ENCODE measurements at places on chromosomes 7 and 10. TPM values are rescaled to one million over a fixed set of nuclear protein-coding genes. Genes with fewer than 3 reads are reported as not detected.

- no peak for DNase-seq
Observed at GRCh38 chr10:52146766-52147165, 167.3 kb upstream of the DKK1 start.

DNA sequence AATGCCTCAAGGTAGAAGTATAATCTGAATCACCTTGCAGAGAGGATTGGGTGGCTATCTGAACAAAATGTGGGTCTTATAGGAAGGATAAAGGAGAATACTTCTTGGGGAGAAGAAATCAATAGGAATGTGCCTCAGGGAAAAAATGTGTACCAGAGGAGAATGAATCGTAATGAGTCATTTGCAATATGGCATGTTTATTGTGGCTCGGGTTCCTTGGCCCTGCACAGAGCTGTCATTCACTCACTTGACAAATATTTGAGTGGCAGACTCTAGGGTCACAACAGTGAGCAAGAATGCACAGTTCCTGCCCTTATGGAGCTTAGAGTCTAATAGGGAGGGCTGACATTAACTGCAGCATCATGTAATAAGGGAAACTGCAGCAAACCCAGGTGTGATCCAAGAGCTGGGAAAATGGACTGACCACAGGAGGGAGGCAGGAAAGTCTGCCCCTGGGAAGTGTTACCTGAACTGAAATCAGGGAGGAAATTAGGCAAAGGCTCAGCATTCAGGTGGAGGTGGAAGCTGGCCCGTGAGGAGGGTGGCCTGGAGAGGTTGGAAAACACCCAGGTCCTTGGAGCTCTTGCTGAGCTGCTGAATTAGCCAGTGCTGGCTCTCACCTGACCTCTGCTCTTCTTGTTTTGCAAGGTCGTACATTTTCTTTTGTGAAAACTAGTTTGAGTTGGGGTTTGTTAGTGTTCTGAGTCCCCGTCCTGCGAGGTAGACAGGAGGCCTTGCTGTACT is 203.9 kb downstream of the FRMD4A start:
- DNase-seq: no peak

DNA sequence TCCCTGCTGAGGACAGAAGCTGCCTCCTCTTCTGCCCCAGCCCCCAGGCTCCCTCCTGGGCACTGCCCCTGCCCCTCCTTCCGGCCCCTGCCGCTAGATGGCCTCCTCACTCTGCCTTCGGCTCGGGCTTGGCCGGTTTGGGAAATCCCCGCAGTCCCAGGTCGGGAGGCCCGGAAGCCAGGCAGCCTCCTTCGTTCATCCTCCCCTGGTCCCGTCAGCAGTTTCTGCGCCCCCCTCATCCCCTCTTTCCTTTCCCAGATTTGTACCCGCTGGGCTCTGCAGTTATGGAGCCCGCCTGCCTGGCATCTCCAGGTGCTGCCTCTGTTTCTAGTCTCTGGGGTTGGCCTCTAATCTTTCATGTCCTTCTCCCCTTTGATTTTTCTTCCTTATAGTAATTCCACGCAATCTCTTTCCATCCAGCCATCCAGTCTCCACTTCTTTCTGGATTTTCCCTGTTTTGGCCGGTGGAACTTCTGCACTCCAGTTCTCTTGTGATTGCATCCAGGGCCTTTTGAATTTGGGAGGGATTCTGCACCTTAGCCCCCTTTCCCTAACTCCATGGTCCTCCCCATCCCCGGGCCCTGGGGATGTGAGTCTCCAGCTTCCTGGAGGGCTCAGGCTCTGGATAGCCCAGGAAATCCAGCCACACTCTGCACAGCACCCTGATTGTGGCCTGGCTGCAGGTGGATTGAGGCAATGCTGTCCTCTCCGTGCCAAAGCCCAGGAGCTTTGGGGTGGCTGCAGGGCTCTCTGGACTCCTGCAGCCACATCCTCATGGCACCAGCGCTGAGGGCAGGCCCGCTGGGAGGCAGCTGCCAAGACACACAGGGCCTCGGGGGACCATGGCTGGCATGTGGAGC is 3.3 kb upstream of the SHH start:
- peak; percentile 75 for DNase-seq

- no peak for DNase-seq
Observed at GRCh38 chr10:121485436-121486139, 112.7 kb downstream of the FGFR2 start.

GRCh38 chr7:92843034-92843760 is 6.8 kb upstream of the CDK6 start:
- DNase-seq: no peak

DNA sequence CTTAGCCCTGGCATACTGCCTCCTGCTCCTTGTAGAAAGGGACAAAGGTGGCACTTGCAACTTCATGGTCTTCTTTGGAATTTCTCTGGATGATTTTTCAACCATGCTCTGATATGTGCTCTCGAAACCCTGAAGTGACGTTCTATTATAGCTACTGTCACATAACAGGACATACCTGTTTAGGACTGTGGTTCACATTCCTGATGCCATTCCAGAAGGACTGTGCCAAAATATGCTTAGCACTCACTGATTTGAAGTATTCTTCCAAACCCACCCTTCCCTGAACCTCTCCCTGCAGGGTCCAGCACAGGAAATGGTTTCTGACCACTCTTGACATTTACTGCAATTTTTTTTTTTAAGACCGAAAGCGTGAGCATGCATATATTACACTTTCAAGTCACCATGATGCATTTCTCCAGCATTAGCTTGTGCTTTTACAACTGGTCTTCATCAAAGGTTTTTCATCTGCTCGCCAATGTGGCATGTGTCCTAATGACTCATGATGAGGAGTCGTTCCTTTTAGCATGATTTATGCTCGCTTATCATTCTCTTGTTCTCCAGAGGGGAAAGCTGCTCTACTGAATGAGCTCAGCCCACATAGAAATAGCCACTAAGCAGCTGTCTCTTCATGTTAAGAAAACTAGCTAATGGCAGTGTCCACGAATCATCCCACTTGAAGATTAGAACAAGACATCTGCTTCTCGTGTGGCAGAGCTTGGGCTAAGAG is 135.2 kb downstream of the ADAM12 start:
- DNase-seq: no peak

- DNase-seq: no peak
Observed at GRCh38 chr10:77498829-77499228, 138.8 kb downstream of the KCNMA1 start.

The APBB1IP gene
- 73.2 TPM for total RNA-seq

DNA sequence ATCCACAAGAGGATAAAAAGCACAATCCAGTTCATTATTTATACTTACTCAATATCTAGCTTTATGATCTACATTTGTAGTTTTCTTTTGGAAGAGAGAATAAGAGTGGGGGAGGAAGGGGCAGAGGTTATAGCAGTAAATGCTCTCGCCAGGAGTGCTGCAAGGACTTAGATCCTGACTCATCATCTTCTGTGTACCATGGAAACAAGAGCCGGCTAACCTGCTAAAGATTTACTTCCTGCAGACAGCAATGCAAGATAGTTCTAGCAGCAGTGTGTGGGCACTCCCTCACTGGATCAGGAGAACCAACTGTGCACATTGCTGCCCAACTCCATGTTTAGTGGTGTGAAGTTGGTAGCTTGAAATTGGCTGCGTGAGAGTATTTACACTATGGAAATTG is 47.7 kb upstream of the TRIL start:
- no peak for DNase-seq

- DNase-seq: no peak
Observed at GRCh38 chr7:120780938-120781337, 77.0 kb downstream of the TSPAN12 start.

The DNA2 gene
- total RNA-seq: 60.2 TPM

DNA sequence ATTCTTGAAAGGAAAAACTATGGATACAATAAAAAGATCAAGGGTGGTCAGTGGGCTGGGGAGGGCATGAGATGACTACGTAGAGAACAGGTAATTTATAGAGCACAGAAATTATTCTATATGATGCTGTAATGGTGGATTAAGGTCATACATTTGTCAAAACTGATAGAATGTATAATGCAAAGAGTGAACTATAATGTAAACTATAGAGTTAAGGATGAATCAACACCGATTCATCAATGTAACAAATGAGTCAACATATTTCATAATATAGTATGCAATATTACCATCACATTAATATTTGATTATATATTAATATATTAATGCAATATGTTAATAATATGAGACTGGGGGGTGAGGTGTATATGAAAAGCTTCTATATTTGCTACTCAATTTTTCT is 555.6 kb upstream of the POT1 start:
- no peak for DNase-seq

The PRRT4 gene
- 0.18 TPM for total RNA-seq

GRCh38 chr10:4343873-4344272 is 482.1 kb upstream of the AKR1E2 start:
- DNase-seq: no peak

DNA sequence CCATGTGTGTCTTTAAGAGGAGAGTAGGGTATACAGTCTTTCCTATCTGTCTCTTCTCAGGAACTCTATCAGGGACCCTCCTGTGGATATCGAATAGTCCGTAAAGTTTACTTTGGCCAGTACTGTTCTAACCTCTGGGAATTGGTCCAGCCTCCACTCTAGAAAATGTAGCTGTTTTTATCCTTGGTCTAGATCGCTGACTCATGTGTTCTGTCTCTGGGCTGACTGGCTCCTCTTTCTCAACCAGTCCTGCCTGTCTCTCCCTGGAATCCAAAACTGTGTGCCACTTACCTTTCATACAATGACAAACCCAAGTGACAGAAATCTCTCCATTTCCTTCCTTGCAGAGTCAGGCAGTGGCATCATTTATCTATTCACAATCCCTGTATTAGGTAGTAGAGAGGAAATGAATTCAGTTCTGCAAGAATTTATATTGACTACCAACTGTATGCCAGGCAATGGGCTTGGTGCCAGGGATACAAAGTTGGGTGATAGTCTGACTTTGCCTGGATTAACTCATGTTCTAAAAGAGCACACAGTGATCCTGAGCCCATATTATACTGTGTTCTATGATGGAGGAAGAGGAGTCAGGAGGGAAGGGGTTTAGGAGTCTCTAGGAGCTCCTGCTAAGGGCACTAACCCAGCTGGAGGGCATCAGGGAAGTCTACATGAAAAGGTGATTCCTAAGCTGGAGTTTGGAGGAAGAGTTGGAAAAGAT is 232.7 kb downstream of the LRMDA start:
- DNase-seq: no peak

DNA sequence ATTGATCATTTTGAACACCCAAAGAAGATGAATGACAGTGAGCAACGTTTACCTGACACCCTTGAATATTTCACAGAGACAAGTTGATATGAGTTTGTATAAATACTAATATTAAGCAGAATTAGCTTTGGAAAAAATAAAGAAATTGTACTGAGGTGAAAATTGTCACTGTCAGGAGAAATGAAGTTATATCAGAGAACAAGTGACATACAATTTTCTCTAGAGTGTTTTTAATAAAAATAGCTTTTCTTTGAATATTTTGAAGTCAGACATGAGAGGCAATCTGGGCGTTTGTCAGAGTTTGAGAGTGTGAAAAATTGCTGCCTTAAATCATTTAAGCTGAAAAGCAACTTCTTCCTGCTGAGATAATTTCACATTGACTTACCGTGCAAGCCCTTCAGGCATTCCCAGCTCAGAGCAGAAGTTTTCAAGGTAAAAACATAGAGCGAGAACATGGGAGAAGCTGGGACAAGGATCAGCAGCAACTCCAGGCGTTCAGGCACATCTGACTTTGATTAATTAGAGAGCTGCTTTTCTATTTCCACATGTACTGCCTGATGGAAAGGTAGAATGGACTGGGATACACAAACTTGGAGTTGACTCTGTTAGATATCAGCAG is 535.9 kb downstream of the TFEC start:
- DNase-seq: no peak

GRCh38 chr10:45023426-45023825 is 22.7 kb downstream of the ZNF22 start:
- no peak for DNase-seq

The UCN3 gene
- not detected for total RNA-seq

- peak; percentile 55 for DNase-seq
Observed at GRCh38 chr7:134548877-134549276, at the start of gene AKR1B15. TSS of gene AKR1B15 (plus strand) at chr7:134549110. CDS start at chr7:134564620, 15,510 bp downstream.

DNA sequence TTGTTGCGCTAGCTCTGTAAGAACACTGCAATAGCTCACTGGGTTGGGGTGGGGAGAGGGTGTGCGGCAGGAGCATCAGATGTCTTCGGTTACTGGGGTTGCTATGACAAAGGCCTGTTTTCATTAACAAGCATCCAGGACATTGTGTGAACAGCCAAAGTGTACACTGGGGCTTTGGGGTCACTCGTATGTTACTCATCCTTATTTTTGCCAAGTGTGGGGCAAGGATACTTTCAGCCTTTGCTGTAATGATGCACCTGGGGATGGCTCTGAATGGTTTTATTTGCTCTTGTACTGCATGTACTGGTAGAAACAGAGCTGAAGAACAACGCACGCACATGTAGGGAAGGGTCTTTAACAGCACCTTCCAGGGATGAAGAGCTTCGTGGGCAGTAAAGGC is 73.0 kb upstream of the AFAP1L2 start:
- no peak for DNase-seq

GRCh38 chr10:96830511-96831199 is 1.4 kb upstream of the LCOR start:
- peak; percentile 89 for DNase-seq

DNA sequence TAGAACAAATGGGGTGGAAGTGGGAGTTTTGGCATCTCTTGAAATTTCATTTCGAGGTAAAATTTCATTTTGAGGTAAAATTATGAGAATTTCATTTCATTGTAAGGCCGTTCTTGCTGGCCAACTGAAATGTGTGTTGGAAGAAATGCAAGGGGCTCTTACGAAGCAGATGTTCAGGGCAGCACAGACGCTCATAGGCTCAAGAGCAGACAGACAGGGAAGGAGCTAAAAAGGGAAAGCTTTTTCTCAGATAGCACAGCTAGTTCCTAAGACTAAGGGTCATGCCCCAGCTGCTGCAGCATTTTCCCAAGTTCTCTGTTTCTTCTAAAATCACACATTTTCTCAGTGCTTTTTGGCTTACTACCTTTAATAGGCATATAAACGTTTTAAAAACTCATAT is 65.1 kb upstream of the SFMBT2 start:
- DNase-seq: no peak

DNA sequence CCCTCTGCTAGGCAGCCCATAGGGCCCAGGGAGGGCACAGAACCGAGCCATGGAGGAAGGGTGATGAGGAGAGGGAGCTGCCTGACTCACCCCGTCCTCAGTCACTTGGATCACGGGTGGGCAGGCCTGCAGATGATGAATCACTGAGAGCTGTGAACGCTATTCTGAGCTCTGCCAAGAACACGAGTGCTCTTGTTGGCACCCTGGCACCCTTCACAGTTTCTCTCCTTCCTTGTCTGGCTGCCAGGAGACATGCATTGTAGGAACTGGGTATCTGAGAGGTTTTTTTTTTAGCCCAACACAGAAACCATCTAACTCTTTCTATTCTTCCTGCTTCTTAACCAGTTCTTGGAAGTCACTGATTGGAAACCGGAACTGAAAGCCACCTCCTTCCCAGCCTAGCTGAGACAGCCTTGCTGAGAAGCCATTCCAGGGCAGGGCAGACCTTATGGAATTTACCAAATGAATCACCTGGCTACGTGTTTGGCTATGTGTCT is 82.1 kb downstream of the SLC37A3 start:
- no peak for DNase-seq

DNA sequence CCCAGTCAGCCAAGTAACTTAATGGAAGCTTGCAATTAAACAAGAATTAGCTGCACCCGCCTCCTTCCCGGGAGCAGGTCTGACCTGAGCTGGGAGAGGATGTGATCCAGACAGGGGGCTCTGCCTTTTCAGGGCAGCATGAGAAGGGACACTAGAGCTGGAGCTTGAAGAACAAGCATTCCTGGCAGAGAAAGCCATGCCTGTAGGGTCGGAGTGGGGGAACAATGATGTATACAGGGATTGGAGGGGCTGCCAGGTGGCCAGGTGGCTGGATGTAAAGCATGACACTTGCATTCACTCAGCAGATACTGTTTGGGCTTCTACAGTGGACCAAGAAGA is 112.5 kb downstream of the GRK5 start:
- DNase-seq: no peak

All from activated CD8-positive, alpha-beta memory T cell treated with anti-CD3 and anti-CD28 coated beads, Interleukin-2, amount 10 ng/mL, durations not matched to agents 7 days and 5 days (primary cell).